ENCODE measurements at places on chromosomes 2 and 18.

DNA sequence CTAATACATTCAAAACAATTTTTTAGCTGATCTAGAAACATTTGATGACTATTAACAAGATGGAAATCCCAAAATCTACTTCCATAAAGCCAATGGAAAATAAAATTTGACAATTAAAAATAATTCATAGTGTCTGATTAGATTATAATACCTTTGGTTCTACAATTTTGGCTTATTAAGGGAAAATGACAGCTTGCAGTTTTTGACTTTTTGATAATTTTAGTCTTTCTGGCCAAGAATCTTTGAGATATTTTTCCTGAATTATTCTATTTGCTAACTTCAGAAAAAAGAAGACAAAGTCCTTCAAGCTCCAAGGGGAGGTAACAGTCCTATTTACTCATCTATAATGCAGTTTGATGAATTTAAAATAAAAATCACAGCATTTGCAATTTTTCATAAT, 39.6 kb downstream of the MSH6 start:
- DNase-seq = no peak

- peak; percentile 91 for DNase-seq
Observed at GRCh38 chr2:222518570-222519381, 94.4 kb downstream of the SGPP2 start.

DNA sequence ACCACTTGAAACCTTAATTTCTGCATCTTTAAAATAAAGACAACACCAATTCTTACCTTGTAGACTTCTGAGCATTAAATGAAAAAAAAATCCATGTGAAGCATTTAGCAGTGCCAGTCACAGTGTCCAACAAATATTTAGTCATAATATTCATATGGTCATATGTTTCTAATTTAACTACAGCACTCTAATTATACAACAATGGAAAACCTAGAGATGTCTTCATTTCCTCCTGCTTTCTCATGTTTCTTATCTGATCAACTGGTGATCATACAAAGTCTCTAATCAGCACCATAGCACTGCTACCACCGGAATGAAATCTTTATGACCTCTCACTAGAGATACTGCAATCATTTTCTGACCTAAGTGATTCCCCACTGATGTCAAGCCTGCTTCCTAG, 10.2 kb upstream of the SCN3A start:
- no peak for DNase-seq

GRCh38 chr18:9808295-9809241, 77.2 kb upstream of the TXNDC2 start:
- DNase-seq = no peak

DNA sequence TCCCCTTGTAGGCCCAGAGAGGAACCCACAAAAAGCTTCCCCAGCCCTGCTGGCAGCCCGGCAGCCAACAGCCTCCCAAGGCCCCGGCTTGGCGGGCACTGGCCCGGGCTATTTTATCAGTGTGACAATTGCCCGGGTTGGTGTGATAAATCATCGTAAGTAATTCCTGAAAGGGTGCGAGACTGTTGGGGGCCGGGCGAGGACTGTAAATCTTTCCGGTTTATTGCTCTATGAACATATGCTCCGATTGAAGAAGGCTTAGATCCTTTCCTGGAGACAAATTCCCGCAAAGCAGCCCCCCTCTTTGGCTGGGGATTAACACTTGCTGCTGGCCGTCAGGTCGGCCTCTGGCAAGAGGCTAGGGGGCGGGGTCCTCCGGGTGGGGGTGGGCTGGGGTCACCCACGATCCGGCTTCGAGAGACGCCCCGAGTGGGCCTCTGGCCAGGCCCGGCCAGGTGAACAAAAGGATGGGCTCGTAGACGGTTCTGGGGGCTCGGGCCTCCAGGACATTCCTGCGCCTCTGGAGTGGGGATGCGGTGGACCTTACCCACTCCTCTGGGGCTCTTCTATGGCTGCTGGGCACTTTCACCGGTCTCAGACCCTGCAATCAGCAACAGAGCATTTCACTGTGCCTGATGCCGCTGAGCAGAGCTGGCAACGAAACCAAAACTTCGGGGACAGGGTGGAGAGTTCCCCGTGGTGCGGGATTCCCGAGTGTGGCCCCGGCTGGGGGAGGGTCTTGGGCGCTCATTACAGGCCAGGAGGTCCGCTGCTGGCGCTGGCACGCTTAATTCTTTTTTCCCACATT, 2.0 kb downstream of the HOXD3 start:
- no peak for DNase-seq

GRCh38 chr2:152304836-152305235, 30.1 kb upstream of the FMNL2 start:
- DNase-seq = no peak

GRCh38 chr2:114864901-114865300, 422.5 kb downstream of the DPP10 start:
- DNase-seq = no peak

GRCh38 chr2:175445281-175445680, 263.8 kb upstream of the ATP5MC3 start:
- DNase-seq = no peak

DNA sequence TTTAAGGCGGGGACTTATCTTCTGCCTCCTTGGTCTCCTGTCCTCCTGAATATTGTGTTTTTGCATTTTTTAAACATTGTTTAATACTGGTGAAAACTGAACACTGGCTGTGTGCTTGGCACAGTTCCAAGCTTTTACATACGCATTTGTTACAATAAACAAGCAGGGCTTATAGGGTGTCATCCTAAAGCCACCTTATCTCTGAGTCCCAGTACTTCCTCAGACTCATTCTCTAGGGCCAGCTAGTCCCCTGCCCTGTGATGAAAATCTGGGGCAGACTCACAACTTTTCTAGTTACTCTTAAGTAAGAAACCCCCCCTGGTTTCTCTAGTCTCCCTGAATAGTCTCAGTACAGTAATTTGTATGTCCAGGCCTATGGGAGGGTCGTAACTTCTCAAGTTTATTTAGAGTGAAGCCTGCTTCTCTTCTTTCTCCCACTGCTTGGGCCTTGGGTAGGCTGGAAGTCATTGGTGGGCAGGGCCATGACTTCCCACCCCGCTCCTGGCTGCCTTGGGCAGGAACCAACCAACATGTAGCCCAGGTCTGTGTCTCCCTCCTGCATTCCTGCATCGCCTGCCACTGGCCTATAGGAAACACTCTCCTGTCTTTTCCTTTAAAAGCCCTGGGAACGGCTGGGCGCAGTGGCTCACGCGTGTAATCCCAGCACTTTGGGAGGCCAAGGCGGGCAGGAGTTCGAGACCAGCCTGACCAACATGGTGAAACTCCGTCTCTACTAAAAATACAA, 7.7 kb upstream of the KCNE4 start:
- DNase-seq = no peak

DNA sequence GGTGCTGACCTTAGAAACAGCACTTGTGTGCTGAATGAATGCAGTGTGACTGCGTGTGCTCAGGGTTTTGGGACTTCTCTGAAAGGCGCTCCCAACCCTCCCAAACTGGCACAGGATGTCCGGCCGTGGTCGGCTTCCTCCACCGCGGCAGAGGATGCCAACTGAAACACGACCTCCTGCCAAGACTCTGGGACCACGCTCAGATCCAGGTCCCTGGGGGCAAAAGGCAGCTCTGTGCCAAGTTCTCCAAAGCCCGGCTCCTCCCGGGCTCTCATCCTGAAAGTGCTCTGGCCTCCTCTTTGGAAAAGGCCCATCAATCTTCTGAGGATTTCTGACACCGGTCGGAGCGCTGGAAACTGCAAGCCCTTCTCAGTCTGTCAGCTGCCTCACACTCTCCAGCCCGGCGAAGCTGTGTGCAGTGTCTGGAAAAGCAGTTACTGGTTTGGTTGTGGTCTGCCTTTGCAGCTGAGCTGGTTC, 32.3 kb upstream of the ZBTB7C start:
- no peak for DNase-seq

DNA sequence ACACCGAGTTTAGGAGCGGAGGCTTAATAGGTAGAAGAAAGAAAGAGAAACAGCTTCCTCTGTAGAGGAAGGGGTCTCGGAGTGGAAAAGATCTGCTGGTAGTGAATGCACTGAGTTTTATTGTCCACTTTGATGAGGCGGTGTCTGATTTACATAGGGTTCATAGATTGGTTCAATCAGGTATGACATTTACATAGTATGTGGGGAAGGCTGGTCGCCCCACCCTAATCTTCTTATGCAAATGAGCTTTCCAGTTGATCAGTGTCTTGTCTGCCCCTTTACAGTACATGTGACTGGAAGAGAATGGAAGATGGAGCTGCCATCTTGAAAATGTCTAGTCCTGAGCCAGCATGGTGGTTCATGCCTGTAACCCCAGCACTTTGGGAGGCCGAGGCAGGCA, 19.9 kb upstream of the CNOT11 start:
- DNase-seq = no peak

DNA sequence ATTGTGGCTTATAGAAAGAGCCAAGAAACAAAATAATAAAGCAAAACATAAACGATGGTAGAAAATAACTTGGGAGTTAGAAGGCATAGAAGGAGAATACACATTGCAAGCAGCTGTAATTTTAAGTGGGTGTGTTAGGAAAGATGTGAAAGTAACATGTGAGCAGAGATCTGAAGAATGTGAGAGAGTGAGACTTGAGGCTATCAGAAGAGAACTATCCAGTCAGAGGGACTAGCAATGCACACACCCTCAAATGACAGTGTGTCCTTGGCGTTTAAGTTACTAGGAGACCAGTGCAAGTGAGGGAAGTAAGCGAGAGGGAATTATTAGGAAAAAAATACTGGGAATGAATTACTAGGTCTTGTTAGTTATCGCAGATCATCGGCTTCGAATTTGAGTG, 304.9 kb downstream of the DSEL start:
- DNase-seq = no peak

- no peak for DNase-seq
Observed at GRCh38 chr2:206802654-206803514, 37.5 kb downstream of the FASTKD2 start.

- DNase-seq = no peak
Observed at GRCh38 chr2:19299032-19299431, 59.4 kb downstream of the OSR1 start.
